ENCODE measurements at places on chromosomes 11 and 22.

GRCh38 chr11:79044201-79044600 lies 396.6 kb downstream of the TENM4 start:
- no peak for DNase-seq

GRCh38 chr11:7292922-7293321 lies 41.2 kb downstream of the SYT9 start:
- no peak for DNase-seq

DNA sequence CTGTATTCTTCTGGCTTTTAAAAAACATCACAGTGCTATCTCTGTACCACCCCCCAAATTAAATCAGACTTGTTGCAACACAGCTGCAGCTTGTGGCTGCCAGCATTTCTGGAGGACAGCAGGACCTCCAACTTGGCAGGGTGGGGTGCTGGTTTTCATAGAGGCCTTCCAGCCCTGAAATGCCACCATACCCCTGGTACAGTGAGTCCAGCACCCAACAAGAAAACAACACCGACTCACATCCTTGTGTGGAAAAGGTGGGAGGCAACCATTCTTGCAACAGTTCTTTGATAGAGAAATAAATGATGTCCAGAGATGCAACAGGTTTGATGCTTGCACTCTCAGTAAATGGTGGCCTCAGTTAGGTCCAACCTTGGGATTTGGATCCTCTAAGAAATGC lies 96.0 kb downstream of the ABTB2 start:
- DNase-seq, result no peak

DNA sequence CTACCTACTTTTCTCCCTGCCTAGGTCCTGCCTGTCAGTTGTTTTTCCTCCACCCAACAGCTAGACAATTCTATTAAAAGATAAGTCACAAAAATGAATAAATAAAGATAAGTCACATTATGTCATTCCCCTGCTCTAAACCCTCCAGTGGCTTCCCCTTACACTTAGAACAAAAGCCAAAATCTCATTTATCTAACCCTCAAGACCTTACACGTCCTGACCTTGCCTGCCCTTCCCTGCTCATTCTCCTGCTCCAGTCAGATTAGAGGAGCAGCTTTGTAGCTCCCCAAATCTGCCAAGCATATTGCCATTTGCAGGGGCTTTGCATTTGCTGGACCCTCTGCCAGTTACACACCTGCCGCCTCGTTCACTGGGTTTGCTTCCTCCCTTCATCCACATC lies 16.7 kb downstream of the KREMEN1 start:
- DNase-seq, result no peak

DNA sequence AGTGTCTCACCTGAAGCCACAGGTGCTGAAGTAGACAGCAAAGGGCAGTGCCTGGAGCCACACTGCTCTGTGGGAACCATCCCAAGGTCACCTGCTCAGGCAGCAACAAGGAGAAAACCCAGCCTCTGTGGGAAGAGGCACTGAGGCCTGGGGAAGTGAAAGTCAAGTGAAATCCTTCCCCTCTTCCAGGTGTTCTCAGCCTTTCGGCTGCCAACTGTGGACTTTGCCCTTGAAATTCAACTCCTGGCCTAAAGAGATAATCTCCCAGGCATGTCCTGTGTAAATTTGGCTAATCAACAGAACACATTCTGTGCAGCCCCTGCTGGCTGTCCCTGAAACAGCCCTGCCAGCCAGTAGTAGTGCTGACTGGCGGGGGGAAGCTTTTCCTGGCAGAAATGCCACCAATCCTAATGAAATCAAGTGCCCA lies 112.1 kb downstream of the RPL27A start:
- DNase-seq, result no peak

- peak; percentile 86 for DNase-seq
Measured at GRCh38 chr11:44096360-44097185, 1.1 kb downstream of the EXT2 start.

DNA sequence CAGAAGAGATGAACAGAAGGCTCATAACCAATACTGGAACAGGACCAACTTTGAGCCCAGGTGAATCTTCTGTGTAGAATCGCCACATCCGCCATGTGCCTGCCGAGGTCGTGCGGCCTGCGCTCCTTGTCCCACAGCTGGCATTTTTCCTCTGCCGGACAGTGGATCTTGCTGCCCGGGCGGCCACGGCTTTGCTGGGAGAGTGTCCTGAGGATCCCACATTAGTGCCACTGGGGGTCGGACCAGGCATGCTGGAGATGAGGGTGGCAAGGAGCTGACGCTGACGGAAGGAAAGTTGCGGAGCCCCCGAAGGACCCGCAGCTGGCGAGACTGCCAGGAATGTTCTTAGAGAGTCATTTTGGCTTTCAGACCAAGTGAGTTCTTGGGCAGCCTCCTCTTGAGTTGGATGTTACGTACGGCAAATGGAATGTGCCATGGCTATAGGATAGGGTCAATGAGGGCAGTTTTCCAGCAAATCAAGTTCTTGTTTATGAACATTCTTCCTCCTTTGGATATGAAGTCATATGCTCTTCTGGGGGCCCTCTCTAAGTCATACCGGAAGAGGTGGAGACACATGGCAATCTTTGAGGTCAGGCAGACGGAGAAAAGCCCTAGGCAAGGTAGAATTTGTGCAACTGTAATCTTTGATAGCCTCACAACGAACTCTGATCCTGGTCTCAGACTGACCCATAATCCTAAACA lies 57.4 kb upstream of the NUP160 start:
- DNase-seq, result peak; percentile 91

DNA sequence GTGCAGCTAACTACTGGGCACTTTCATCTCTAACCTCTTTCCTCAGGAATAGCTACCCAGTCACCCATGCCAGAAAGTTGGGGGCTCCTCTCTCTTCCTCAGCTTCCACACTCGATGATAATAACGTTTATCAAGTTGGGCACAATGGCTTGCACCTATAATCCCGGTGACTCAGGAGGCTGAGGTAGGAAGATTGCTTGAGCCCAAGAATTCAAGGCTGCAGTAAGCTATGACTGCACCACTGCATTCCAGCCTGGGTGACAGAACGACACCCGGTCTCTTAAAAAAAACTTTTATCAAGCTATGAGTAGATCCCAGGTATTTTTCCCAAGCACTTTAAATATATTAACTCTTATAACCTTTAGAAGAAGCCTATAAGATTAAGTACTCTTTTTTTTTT lies 2.0 kb downstream of the SF3A1 start:
- no peak for DNase-seq

DNA sequence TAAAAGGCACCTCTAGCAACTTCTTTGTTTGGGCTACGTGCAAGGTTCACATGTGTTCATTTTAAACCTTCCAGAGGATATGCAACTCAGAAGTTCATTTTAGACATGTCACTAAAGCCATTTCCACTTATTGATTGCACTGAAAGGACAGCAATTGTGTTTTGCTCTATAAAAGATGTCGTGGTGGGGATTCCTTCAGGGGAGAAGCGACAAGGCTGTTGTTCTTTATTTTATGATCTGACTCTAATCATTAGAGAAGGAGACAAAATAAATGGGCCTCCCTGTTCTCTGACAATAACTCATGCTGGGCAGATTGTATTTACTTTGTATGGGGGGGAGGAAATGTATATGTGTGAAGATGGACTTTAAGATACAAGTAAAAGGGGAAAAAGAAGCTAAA lies 370.1 kb upstream of the ARHGAP42 start:
- no peak for DNase-seq

DNA sequence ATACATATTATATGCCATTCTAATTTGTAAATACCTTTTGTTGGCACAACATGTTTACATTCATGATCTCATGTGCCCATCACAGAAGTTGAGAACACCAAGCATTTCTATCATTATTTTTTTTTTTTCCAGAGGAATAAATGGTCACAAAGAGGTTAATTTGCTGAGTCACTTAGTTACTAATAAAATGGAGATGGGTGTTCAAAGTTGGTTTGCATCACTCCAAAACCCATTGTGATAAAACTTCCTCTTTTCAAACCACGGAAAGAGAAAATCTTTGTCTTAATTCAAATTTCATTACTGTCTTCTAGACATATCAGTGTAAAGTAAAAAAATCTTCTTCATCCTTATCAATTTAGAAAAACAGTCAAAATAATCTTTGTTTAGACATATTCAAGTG lies 636.8 kb upstream of the CCDC179 start:
- no peak for DNase-seq

DNA sequence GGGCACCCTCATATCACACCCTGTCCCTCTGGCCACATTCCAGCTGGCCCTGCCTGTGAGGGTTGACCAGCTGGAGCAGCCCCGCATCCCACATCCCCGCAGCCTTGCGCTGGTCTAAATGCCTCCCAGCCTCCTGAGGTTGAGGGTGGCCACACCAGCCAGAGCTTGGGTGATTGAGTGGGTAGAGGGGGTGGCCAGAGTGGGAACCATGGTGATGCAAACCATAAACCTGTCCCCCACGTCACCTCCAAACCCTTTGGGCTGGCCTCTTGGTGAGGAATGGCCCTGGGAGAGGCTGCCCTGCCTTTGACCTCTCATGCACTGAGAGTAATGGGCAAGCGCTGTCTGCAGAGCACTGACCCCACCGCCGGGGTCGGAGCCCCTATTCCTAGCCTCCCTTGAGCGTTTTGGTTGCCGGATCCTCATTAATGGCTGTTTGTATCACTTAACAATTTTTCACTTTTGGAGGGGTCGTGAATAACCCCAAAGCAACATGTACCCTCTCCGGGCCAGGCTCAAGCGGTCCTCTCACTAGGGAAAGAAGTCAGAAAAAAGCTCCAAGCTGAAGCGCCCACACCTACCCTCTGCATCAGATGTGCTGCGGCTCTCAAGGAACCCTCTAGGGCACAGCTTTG lies 16.0 kb upstream of the KCNQ1OT1 start:
- no peak for DNase-seq

GRCh38 chr11:117941163-117941707 lies 12.0 kb upstream of the TMPRSS13 start:
- peak; percentile 69 for DNase-seq

- DNase-seq, result peak; percentile 94
Measured at GRCh38 chr22:24474221-24474620, 20.9 kb upstream of the UPB1 start.

- DNase-seq, result no peak
Measured at GRCh38 chr22:22712666-22713365, 68.4 kb downstream of the GGTLC2 start.

DNA sequence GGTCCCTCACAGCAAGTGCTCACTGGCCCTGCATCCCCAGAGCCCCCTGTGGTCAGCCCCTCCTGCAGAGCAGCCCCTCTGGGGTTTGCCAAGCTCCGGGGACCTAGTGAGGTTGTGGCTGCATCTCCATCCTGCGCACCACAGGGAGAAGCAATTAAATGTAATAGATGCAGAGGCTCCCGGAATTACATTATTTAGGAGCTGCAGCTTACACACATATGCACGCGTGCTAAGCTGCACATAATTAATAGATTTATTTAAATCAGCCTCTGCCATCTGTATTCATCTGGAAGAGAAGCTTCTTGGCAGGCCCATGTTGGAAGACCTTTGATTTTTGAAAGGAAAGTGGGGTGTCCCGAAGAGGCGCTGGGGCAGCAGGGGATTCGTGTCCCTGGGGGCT lies 1271.5 kb downstream of the BRD1 start:
- no peak for DNase-seq

- peak; percentile 84 for DNase-seq
Measured at GRCh38 chr11:57493507-57494503, 21.7 kb downstream of the SLC43A1 start.

DNA sequence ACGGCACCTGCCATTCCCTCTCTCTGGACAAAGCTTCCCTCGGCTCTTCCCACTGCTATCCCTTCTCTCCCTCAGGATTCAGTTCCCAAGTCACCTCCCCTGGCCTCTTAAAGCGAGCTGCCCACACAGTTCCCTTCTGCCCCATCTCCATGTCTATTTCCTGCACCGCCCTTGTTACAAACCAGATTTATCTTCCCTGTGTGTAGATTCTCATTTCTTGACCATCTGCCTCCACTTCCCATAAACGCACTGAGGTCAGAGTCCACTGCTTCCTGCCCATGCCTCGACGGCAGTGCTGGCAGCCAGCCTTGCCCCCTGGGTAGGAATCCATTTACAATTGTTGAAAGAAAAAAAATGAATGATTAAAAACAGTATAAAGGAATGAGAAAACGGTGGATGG lies 11.6 kb upstream of the APOBEC3B start:
- no peak for DNase-seq

GRCh38 chr22:27462190-27462589 lies 339.4 kb downstream of the MN1 start:
- DNase-seq, result peak; percentile 0

Measured in PC-9 (cell line).